ENCODE measurements at places on chromosomes 3 and 15.

DNA sequence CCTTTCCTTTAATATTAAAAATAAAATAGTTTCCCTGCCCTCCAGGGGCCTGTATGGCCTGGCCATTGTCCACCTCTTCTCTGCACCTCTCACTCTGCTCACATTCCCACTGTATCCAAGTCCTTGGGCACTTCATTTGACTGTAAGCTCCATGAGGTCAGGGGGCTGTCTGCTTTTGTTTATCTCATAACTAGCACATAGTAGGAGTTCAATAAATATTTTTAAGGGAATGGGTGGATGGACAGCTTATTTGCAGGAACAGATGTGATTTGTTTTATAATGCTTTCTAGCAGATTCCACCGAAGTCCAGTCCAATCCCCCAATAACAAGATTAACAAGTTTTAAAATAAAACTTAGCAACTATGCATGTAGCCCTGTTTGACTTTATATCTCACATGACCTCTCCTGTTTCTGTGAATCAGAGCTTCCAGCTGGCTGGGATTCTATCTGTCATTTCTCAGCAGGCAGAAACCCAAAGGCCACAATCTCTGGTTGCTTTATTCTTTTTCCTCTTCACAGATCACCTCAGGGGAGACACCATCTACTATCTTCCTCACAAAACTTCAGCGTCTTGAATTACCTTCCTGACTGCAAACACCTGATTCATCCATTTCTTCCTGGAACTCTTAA, 123.0 kb upstream of the NR2F2 start:
- DNase-seq: no peak

- no peak for DNase-seq
These were observed 45.3 kb upstream of the EIF5A2 start for GRCh38 chr3:170953736-170954135.

GRCh38 chr3:107430996-107431245, 53.7 kb downstream of the CCDC54 start:
- no peak for DNase-seq

DNA sequence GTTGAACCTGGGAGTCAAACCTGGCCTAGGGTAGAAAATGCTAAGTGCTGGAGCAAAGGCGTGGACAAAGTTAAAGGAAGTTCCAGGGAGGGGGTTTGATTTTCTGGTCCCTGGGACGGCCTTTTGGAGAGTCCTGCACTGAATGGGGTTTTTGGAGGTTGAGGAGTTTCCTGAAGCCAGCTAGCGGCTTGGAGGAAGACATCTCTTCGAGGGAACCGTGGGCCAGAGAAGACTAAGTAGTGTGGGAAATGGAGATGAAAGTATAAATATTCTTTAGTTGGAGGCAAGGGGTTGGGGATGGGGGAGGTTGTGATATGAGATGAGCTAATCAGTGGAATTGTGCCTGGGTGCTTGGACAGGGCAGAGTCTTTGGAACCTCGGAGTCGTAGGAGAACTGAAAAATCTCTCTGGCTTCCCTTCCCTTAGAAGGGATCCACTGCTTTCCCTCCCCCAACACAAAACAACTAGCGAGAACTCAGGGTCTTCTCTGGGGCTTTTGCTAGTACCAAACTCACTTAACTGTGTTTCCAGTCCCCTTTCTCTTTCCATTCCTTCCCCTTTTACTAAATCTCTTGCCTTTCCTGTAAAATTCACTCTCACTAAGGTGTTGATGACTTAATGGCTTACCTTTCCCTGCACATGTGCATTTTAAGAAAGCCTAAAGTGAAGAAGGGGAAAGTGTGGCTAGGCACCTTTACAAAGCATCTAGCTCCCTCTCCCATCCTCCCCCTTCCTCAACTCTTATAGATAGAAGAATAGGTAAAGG, 1.0 kb downstream of the LPP start:
- DNase-seq: no peak

DNA sequence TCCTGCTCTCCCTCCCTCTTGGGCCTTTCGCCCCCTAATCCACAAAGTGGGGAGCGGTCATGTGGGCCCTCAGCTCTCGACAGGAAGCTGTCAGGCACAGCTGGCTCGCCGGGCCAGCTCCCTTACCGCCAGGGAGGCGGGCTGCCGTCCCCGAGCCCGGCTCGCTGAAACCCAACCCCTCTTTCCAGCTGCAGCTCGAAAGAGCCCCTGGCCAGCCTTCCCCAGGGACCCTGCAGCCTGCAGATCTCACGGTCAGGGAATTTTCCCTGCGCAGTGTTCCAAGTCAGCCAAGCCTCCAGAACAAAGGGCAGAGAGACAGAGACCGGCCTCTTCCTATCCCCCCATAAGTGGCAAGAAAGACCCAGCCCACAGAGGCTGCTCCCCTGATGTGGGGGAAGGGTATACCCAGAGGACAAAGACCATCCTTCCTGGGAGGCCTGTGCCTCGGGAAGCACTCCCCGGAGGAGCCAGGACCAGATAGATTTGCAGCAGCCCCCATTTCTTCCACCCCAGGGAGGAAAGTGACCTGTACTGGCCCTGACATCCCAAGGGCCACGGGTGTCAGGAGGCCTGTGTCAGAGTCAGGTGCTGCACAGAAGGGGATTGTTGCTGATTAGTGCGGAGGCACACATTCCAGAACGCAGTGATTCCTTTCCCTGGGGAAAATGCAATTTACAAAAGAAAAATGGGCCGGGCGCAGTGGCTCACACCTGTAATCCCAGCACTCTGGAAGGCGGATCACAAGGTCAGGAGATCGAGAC, 32.6 kb downstream of the MAGEF1 start:
- DNase-seq: no peak

DNA sequence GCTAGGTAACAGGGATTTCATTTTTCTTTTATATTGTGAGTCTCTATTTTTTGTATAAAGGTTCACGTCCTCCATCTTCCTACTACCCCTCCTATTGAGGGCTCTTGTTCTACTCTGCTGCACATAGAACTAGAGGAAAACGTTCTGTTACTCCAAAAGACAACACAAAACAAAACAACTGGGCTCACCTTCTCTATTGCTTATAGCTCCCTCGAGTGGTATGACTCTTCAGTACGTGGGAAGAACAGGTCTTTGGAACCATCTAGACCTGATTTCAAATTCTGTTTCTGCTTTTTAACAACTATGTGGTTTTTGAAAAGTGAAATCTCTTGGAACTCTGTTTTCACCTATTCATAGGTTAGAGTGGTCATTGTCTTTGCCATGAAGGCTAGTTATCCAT, 515.3 kb downstream of the SOX2 start:
- DNase-seq: no peak

DNA sequence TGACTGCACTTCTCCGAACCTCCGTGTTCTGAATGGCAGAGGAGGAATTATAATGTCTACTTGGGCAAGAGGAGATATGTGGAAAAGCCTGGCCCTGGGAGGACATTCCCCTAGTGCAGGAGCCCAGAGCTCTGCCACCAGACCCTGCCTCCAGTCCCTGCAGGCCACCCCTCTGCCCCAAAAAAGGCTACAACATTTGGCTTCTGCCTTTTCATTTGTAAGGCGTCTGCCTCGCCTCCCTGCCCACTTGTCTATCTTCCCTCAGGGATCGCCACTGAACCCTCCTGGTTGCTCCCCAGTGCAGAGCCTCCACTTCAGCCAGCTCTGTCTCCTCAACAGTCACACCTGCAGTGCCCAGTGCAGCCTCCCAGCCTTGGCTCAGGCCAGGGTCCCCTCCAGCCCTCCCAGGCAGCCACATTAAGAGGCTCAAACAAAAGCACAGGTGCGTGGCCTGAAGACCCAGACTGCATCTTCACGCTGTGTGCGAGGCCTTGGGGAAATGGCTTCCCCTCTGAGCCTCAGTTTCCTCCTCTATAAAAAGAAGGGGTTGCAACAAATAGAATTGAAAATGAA, 125.9 kb upstream of the SMAD3 start:
- DNase-seq: no peak

DNA sequence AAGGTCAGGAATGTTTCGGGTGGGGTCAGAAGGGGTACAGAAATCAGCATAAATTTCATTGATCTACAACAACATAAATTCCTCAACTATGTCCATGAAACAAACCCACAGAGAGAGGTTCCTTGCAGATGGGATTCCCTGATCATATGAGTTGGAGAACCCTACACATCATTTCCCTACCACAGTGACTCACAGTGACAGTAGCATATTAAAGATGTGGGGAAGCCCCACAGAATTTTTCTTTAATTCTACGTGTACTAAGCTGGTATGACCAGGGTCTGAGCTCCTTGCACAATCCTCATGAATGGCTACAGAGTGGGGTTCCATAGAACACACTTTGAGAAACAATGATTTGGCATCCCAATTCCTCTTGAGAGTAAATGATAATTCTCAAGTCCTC, 116.9 kb upstream of the RAD18 start:
- DNase-seq: no peak

- peak; percentile 8 for DNase-seq
These were observed 41.0 kb upstream of the LIMD1 start for GRCh38 chr3:45553469-45553974.

GRCh38 chr3:62527474-62527873, 154.1 kb upstream of the FEZF2 start:
- DNase-seq: no peak

DNA sequence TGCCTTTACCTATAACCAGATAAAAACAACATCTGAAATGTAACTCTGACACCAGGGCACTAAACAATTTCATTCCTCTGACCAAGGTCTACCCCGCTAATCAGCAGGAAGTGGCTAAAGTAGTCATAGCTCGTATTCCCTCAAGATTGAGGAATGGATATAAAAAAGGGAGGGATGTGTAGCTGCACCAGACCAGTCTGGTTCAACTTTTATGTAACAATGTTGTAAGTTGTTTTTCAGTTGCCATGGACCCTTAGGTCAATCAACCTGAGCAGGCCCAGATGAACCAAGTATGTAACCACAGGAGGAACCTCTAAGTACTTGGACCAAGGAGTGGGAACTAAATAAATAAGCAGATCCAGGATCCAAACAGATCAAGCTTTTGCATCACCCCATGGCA, 28.4 kb upstream of the IFT57 start:
- no peak for DNase-seq

GRCh38 chr15:73560501-73561117, 72.6 kb downstream of the NPTN start:
- no peak for DNase-seq

- no peak for DNase-seq
These were observed 59.2 kb downstream of the LYZL4 start for GRCh38 chr3:42351207-42351606.

DNA sequence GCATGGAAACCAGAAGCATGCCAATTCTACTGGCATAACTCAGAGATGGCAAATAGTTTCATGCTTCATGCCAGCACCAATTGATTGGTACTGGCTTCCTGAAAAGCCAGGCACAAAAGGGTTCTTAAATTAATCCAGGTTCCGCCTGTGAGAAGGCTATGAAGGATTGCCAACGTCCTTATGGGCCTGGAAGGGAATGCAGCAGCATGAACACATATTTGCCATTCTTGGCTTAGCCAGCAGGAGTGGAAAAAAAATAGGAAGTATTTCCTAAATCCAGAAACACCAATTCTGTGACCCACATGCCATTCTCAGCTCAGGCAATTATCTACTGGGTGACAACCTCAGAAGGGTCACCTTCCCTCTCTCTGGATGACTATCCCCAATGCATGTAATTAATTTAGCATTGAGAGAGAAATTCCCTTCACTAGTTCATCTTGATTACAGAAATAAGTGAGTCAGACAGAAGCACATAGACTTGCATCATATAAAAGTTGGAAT, 36.0 kb downstream of the ADAMTS9 start:
- DNase-seq: no peak

DNA sequence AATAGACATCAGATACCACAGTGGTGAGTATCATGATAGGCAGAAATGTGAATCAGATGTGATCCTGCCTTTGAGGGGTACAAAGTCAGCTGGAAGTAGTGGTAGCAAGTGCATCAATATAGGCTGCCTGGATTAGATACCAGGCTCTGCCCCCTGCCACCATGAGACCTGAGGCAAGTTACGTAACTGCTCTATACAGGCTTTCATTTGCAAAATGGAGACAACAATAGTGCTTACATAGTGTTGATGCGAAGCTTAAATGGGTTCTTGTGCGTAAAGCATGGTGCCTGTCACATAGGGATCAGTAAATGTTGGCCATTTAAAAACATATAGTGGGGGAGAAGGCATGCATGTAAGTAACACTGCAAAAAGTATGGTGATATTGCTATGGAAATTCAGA, 158.0 kb downstream of the RYR3 start:
- no peak for DNase-seq

- no peak for DNase-seq
These were observed 136.4 kb downstream of the B3GALNT1 start for GRCh38 chr3:160968761-160969160.

- DNase-seq: peak; percentile 74
These were observed 57.0 kb downstream of the IQSEC1 start for GRCh38 chr3:13016083-13016720.

GRCh38 chr15:68617001-68617400, 38.2 kb downstream of the CORO2B start:
- DNase-seq: no peak

- no peak for DNase-seq
These were observed 8.5 kb downstream of the MESP2 start for GRCh38 chr15:89784686-89784960.

- DNase-seq: no peak
These were observed 10.6 kb downstream of the ARPP19 start for GRCh38 chr15:52558196-52558595.

DNA sequence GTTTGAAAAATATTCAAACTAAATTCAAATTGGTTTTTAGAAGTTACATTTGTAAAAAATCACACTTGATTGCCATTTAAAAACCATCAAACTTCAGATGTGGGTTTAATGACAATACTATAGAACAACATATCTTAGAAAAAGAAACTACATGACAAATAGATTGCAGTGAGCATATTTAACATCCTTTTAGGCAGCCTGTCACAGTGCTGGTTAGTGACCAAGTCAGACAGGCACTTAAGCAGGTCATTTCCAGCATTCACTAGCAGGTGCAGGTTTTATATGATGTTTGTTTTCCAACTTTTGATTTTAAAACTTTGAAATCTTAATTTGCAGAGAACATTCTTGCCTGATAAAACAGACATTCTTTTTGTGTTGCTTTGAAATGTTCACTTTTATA, 115.7 kb downstream of the MBNL1 start:
- no peak for DNase-seq

GRCh38 chr3:122587572-122587971, 10.1 kb downstream of the PARP15 start:
- no peak for DNase-seq

DNA sequence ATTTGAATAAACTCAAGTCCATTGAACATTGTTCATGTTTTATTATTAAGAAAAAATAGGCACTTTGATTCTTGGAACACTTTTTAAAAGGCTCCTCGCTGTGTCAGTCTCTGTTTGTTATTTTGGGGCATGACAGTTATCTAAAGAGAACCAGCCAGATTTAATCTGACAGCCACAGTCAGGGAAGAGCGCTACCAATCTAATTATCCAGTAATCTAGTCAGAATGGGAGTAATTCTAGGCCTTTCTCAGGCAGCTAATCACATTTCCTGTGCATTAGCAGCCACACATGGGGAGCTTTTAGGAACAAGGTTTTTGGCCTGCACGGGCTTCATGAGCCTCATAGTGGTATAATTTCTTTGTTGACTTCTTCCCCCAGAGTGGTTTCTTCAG, 362.2 kb downstream of the RBMS3 start:
- DNase-seq: no peak

DNA sequence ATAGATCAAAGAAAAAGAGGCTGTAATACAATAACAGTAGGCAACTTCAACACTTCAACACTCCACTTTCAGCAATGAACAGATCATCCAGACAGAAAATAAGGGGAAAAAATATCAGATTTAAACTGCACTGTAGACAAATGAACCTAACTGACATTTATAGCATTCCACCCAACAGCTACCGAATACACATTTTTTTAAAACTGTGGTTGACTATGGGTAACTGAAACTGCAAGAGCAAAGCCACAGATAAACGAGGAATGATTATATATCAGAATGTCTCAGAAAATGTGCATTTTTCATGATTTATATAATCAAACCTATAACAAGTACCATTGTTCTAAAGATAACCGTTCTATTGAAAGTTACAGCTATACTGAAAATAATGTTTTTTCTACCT, 514.9 kb upstream of the DPPA4 start:
- no peak for DNase-seq

Data from DMS79 (cell line).